ENCODE measurements at places on chromosomes 16 and 17.
A peak's percentile ranks its signal among the peaks of the same experiment; 100 is the strongest.

DNA sequence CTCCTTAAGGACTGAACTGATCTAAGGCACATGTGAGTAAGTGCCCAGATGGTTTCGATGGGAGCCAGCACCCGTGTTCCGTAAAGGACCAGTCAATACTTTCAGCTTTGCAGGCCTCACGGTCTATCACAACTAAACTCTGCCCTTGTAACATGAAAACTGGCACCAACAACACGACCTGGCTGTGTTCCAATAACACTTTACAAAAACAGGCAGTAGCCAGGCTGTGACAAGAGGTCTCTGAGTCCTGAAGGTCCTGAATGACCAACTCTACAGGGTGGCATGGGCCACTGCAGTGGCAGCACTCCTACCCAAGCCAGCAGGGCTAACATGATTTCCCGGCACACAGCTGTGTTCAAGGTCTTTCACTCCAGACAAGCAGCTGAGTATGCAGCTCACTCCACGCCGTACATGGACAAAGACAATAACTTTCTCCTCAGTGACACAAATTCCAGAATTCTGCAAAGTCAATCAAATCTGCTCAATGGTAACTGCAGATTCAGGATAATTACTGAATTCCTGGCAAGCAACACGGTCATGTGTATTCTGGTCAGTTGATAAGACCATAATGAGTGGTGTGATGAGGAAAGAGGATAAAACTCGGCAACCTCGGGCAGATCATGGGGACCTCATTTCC lies 15.3 kb downstream of the NPLOC4 start:
- peak; percentile 72 for DNase-seq

GRCh38 chr16:85615014-85615851 lies 2.1 kb downstream of the GSE1 start:
- no peak for DNase-seq

DNA sequence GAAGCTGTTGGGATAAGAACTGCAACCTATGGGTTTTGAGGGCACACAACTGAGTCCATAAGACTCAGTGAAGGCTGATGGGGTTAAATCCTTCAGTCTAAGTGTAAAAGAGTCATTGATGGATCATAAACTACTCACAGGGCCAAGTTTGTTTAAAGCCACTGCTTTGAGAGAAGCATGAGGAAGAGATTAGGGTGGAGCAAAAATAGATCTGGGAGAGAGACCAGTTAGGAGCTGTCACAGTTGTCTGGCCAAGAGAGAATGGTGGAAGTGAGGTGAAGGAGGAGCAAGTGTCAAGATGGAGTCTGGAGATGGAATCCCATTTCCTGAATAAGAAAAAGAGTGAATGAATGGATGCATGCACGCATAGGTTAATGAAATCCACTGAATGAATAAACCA lies 379.1 kb upstream of the CDH11 start:
- DNase-seq: no peak

DNA sequence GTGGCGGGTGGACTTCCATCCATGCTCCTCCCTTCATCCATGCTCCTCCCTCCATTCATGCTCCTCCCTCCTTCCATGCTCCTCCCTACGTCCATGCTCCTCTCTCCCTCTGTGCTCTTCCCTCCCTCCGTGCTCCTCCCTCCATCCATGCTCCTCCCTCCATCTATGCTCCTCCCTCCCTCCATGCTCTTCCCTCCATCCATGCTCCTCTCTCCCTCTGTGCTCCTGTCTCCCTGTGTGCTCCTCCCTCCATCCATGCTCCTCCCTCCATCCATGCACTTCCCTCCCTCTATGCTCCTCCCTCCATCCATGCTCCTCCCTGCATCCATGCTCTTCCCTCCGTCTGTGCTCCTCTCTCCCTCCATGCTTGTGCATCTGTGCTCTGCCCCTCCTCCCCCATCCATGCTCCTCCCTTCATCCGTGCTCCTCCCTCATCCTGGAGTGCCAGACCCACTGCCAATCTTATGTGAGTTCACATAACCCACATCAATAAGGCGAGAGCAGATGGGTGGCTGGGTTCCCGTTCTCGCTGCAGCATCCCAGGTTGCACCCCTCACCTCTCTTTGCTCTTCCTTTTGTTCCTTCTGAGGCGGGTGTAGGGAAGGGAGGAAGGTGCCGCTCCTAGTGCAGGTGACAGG lies 22.8 kb downstream of the KSR1 start:
- DNase-seq: no peak

- DNase-seq: no peak
Observed at GRCh38 chr16:55498101-55498500, 10.8 kb upstream of the LPCAT2 start.

DNA sequence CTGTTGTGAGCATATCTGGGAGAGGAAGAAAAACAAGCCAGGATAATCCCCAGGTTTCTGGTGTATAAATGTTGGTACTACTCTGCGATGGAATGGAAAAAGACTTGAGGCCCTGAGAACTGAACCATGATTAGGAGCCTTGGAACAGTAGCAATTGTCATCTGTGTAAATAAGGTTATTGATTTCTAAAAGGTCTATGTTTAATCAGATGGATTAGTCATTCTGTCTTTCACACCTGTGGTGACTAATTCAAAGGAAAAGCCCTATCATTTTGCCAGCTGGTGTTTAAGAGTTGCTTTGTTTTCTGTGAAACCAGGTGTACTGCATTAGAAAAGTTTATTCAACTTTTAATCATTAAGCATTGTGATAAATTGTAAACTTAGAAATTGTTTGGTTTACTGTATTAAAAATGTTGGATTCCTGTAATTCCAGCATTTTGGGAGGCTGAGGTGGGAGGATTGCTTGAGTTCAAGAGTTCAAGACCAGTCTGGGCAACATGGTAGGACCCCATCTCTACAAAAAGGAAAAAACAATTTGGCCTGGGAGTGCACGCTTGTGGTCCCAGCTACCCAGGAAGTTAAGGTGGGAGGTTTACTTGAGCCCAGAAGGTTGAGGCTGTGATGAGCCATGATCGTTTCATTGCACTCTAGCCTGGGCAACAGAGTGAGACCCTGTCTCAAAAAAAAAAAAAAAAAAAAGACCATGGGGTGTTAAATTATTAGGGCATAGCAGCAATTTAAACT lies 29.0 kb upstream of the KPNB1 start:
- DNase-seq: no peak

GRCh38 chr16:67207249-67208091 lies 8.5 kb downstream of the ELMO3 start:
- no peak for DNase-seq

DNA sequence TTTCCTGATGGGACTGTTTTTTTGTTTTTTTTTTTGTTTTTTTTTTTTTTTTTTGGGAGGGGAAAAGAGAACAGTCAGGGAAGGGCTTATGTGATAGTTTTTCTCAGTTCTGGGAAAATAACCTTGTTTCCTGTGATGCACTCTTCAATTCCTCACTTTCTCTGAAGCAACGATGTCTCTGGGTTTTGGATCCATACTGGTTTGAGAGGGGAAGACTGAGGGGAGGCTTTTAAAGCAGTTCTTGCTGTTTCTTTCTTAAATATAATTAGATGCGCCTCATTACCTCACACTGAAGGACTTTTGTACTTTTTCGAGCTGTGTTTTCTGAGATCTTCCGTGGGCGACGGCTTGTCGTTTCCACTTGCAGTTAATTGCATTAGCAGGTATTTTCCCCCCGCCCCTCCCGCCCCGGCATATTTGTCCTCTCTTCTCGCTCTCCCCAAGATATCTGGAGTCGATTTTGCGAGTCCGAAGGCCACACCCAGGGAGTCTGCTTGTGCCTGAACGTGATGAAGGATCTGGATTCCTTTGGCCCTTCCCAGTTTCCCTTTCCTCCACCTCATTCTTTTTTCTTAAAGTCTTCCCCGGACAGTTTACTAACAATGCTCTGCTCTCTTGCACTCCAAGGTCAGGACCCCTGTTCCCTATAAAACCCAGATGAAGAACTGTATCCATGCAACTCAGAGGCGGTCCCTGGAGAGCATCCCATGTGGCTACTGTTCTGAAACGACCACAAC lies 125.2 kb upstream of the ZFHX3 start:
- no peak for DNase-seq

DNA sequence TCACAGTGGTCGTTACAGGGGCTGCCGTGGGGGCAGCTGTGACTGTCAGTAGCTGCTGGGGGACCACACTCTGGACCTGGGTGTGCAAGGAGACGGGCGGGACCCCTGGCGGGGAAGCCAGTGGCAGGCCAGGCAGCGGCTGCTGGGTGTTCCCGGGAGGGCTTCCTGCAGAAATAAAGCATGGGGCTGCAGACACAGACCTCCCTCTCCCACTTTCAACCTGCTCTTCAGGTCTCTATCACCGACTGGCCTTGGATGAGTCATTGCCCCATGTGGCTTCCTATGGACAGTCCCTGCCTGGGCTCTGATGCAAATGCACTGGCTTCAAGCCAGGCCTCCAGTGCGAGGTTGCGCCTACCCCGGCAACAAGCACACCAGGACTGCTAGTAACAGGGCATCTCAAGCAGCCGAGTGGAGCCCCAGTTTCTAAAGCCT lies 17.2 kb downstream of the SREBF1 start:
- peak; percentile 86 for DNase-seq

DNA sequence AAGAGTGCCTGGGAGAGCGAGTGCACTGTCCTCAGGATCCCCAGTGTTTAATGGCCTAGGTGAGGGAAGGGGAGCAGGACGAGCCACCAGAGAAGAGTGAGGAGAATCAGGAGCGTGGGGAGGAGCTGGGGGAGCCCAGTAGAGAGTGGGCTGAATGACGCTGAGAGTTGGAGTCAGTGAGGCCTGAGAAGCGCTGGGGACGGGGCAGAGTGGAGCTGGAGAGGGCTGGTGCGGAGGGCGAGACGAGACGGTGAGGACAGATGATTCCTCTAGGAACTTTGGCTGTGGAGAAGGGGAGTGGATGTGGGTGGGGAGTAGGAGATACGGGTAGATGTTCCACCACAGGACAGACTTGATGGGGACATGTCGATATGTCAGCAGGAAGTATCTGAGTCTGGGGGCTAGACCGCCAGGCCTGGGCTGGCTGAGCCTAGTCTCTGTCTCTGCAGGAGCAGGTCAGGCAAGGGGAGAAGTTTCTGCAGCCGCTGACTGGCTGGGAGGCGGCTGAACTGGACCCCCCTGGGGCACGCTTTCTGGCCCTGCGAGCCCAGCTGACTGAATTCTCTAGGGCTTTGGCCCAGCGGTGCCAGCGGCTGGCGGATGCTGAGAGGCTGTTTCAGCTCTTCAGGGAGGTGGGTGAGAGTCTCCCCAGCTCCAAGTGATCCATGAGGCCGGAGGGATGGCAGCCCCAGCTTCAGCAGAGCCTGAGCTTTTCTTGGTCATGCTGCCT lies 4.7 kb downstream of the PLEKHG4 start:
- DNase-seq: no peak

DNA sequence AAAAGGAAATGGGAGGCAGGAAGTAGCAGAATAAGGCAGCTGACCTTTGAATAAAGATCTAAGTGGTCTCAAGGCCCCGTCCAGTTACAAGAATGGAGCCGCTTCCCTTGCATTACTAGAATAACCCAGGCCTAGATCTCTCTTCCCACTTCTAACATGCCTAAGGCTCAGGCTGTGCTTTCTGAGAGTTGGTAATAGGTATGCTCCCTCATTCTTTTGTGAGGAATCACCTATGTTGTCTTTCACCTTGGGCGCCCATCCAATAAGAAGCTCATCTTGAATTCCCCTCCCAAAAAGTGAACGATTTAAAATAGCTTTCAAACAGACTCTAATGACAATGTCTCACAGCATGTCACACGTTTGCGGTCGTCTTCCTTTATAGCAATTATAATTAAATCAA lies 101.2 kb downstream of the KCNJ2 start:
- no peak for DNase-seq

DNA sequence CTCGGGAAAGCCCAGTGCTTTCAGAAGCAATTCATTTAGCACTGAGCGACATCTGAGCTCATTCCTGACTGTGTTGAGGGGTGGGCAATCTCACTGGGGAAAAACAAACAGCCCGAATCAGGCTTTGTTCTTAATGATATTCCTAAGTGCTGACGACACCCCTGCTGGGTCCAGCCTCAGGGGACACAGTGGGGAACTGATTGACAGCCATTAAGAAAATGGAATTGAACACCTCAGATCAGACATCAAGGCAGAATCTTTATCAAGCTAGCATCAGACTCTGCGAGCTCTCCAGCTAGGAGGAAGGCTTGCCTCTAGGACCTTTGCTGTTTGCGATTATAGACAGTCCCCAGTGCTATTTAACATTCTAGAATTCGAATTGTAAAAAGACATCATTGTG lies 22.5 kb upstream of the LYRM9 start:
- DNase-seq: no peak

DNA sequence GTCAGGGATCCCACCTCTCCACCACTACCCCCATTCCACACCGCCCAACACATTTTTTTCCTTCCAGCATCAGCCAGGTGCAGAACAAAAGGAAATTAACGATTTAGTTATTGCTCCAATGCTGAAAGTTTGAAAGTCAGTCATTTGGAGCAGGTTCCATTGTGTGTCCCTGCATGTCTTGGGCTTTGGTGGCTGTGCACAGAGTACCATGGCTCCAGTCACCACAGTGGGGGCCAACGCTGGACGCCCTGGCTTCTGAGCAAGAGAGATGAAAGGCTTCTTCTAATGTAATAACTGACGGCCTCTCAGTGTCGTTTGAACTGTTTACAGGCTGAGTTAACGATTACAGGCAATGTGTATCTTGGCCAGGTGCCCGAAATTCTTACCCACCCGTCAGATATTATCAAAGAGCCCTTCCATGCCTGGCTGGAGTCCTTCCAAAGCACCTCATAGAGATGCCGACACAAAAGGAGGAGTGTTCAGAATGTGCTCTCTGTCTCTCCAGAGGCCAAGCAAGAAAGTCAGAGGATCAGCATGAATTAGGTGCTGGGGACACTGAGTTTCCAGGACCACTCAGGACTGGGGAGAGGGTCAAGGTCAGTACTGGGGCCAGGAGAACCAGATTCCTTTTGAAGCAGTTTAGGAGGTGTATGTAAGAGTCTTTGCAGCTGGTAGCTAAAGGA lies 25.9 kb downstream of the RNF43 start:
- DNase-seq: peak; percentile 67

GRCh38 chr16:49597796-49598195 lies 224.2 kb downstream of the C16orf78 start:
- DNase-seq: no peak

- DNase-seq: no peak
Observed at GRCh38 chr17:32696426-32696825, 180.5 kb downstream of the MYO1D start.

DNA sequence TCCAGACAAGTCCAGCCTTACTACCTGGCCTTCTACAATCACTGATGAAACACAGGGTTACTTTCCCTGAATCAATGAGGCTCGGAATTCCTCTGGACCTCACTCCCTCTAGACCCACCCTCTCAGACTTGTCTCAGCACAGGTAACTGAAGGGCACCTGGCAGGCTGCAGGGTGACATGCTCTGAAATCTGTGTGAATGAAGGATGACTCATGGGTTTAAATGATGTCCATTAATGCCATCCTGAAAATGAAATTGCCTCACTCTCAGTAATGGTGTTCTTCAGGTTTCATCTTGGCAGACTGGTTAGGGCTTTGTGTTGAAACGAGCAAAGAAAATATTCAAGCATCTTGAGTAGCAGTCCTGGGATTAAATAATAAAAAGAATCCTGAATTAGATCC lies 134.4 kb downstream of the MAF start:
- DNase-seq: no peak

GRCh38 chr16:88688013-88688778 lies 1.9 kb upstream of the SNAI3 start:
- DNase-seq: peak; percentile 22

Data from retinal pigment epithelial cell (primary cell).